ENCODE measurements at places on chromosomes 12 and 14.

GRCh38 chr14:98112194-98112780, 1159.7 kb downstream of the BCL11B start:
- DNase-seq: no peak

DNA sequence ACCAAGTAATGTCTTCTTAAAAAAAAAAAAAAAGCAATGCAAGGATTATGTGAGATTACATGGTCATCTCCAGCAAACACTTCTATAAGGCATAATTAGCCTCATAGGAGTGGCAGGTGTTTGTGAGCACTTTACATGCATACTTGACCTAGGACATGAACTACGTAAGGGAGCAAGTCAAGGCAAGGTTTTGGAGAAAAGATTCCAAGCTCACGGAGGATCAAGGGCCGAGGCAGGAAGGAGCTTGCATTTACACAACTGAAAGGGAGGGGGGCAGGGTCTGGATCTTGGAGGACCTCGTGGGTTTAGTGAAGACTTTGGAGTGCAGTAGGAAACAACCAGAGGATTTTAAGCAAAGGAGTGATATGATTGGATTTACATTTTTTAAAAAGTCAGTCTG, 112.5 kb downstream of the CCER1 start:
- no peak for DNase-seq

DNA sequence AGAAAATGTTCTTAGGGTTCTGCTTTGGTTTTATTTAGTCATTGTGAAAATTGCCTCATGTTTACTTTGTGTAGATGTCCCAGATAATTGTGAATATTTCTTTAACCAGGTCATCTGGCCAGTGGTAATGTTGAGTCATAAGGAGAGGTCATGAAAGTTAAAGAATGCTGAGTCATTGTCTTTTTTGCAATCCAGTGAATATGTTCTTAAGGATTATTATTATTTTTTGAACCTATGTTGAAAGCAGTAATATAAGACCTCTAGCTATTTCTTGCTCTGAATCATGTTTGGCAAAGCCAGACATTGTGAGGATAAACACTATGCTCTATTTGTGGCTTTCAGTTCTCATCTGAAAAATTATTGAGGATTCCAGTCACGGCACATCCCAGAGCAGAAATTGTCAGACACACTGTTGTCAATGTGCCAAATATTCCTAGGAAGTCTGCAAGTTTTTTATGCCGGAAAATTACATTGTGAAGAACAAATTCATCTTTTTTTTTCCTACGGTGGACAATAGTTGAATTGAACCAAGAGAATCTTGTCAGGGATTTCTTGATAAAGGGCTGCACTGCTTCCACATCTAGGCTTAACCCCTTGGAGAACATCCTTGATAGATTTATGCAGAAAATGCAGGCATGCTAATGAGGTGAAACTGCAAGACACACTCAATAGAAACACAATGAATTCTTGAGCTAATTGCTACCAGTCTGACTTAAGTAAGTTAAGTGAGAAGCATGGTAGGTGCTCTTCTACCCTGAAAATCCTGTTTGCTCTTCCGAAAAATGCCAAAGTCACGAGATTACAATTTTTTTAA, 369.6 kb downstream of the ATP23 start:
- DNase-seq: no peak

DNA sequence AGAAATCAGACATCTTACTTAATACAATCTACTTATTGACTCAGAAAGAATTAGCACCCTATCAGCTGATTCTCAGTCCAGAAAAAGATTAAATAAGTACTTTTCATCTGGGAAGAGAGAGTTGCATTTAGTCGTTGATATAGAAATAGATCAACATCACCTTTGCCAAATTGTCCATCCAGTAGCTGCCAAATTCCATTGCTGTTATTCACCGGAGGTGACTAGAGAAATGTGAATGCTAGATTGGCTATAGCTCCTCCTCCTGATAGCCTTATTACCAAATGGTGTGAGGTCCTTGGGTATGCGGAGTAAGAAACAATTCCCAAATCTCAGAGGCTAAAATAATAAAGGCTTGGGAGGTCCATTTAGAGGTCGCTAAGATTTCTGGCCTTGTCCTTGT, 723.3 kb upstream of the FLRT2 start:
- DNase-seq: no peak

DNA sequence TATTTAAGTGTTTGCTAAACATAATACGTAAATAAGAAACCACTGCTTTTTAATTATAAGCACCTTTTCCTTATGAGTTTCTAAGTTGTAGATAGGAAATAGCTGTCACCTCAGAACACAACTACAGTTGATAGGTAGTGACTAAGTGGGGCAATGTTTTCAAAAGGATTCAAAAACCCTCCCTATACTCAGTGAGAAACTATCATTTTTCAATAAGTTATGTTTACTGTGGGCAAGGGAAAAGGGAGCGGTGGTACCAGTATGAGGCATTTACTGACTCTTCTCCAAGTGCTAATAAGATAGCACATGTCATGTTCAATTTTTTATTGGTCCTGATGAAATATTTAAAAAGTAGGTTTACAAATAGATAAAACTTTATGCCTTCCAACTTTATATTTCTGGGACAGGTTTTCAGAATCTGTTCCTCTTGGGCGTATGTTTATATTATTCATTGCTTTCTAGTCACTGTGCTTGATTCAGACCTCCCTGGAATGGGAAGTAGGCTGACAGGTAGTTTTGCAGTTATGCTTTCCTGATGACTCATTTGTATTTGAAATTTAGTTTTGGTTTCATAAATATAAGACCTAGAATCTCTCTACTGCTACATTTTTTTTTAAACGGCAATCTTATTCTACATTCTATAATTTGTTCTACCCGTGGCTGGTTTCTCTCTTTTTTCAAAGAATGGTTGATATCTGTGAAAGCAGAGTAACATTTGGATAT, 153.1 kb downstream of the TMEM117 start:
- no peak for DNase-seq

DNA sequence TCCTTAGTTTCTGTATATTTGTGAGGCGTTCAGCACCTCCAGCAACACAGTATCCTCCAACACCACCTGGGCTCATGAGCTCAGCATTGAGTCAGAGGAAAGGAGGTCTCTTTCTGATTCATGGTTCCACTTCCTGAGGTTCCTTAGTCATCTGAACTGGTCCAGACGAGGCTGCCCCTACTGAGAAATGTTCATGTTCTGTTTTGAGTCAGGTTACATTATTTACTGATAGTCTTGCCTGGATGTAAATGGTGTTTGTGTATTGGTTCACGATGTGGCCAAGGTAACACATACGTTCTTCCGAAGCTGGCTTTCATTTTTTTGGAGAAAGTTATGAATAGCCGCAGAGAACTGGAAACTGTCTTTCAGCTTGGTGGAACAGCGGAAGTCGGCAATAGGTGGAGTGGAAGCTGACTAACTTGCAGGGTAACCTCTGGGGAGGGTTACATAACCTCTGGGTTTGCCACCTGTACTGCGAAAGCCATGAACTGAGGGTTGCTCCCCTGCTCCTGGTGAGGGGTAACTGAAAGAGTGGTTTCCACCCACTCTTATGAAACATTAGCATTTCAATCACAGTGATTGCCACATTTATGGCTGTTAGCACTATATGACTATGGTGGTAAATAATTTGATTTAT, 42.2 kb upstream of the MANSC4 start:
- peak; percentile 50 for DNase-seq

All from stimulated activated CD4-positive, alpha-beta T cell treated with anti-CD3 and anti-CD28 coated beads, Interleukin-1b, Interleukin-23, amount 100 ng/mL, for 4 hours (primary cell).